ENCODE measurements at places on chromosomes 5 and 9.

GRCh38 chr9:30534455-30534854 is 1850.0 kb upstream of the ACO1 start:
- DNase-seq = no peak

DNA sequence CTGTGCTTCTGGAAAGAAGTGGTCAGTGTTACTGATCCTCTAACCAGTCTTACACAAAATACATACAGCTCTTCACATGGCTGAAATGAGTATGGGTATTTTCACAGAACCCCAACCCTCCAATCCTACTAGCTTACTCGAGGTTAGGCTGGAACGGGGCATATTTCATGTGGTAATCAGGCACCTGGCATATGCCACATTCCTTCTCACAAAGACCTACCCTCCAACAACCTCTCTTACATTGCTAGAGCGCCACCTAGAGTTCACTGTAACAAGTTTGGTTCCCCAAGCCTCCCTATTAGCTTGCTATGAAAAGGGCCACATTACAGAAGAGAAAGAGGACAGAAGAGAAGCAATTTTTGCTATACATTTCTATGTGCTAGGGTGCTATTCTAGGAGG is 597.3 kb downstream of the PRELID2 start:
- no peak for DNase-seq

DNA sequence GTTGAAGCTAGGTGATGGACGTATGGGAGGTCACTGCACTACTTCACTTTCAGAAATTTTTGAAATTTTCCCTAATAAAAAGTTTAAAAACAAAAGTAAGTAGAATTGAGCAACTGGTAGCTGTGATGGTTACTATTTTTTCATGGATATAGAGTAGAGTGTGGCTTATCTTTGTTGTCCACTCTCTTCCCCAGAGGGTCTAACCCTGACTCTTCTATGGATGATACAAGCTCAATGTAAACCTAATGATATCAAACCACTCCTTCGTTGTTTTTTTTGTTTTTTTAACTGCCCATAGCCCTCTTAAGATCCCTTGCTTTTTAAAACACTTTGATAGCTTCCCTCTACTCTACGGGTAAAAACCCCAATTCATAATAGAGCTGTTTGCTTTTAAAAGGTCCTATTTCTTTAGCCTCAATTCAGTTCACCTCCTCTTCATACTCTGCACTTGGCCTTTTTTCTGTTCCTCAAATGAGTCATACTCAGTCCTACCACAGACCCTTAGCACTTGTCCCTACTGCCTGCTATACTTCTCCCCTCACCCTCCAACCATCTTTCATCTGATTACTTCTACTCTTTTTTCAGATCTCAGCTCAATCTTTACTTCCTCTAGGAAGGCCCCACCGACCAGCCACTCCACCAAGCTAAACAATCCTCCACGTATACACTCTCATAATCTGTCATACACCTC is 2.6 kb downstream of the HDAC3 start:
- no peak for DNase-seq

- no peak for DNase-seq
These were observed 28.6 kb downstream of the GFPT2 start for GRCh38 chr5:180324601-180324950.

GRCh38 chr9:136493567-136493971 is 10.7 kb upstream of the SEC16A start:
- no peak for DNase-seq
